ENCODE measurements at places on chromosomes 13 and 19. TPM values are rescaled to one million over a fixed set of nuclear protein-coding genes. Genes with fewer than 3 reads are reported as not detected.

DNA sequence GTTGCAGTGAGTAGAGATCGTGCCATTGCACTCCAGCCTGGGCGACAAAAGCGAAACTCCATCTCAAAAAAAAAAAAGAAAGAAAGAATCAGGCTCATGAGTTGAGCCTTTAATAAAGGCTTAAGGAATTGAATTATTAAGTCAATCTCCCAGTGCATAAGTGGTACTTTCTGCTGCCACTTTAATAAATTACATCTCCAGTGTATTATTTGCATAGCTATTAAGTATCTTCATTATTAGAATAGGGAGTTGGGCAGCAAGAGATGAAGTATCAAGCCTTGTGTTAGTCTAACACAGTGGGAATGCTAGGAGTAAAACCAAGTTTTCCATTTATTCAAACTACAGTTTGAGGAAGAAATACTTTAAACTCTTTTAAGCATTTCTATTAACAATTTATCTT lies 15.6 kb upstream of the FAM124A start:
- H3K27me3 ChIP-seq = peaks cover 40% of the 10 kb centered on the region
- no peak overlapping the region for H3K27ac ChIP-seq
- no peaks in the 10 kb centered on the region for H3K36me3 ChIP-seq
- no peak for DNase-seq

The POU4F1 gene
- 0.19 TPM for total RNA-seq

- H3K4me3 ChIP-seq = peak overlapping the region; percentile 80
- H3K27ac ChIP-seq = no peak overlapping the region
- H3K27me3 ChIP-seq = peaks cover 8% of the 10 kb centered on the region
- peaks cover 10% of the 10 kb centered on the region for H3K4me1 ChIP-seq
Observed at GRCh38 chr19:56080669-56081401, 40.3 kb downstream of the ZNF787 start.

The PSG1 gene
- not detected for total RNA-seq

GRCh38 chr13:91141543-91142061 lies 205.9 kb upstream of the MIR17HG start:
- no peaks in the 10 kb centered on the region for H3K27me3 ChIP-seq
- DNase-seq = no peak
- H3K4me3 ChIP-seq = no peak overlapping the region
- no peak overlapping the region for H3K27ac ChIP-seq
- no peaks in the 10 kb centered on the region for H3K4me1 ChIP-seq
- no peaks in the 10 kb centered on the region for H3K36me3 ChIP-seq

GRCh38 chr13:99056381-99057014 lies 78.6 kb upstream of the DOCK9 start:
- peaks cover 56% of the 10 kb centered on the region for H3K4me1 ChIP-seq
- no peak overlapping the region for H3K4me3 ChIP-seq
- H3K27me3 ChIP-seq = no peaks in the 10 kb centered on the region
- H3K27ac ChIP-seq = no peak overlapping the region
- peaks cover 12% of the 10 kb centered on the region for H3K36me3 ChIP-seq

DNA sequence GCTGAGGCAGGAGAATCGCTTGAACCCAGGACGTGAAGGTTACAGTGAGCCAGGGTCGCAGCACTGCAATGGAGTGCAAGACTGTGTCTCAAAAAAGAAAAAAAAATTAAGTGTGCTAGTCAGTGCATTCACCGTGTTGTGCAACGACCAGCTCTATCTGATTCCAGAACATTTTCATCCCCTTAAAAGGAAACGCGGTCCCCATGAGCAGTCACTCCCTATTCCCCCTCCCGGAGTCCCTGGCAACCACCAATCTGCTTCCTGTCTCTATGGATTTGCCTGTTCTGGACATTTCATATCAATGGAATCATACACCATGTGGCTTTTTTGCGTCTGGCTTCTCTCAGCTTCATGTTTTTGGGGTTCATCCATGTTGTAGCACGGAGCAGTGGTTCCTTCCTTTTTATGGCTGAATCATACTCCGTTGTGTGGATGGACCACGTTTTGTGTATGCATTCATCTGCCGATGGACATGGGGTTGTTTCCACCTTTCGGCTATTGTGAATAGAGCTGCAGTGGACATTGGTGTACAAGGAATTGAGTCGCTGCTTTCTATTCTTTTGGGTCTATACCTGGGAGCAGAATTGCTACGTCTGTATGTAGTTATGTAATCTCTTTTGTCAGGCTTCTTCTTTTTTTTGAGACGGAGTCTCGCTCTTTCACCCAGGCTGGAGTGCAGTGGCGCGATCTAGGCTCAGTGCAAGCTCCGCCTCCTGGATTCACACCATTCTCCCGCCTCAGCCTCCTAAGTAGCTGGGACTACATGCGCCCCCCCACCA lies 19.8 kb downstream of the MYO9B start:
- peaks cover 21% of the 10 kb centered on the region for H3K4me1 ChIP-seq
- H3K4me3 ChIP-seq = no peak overlapping the region
- DNase-seq = no peak
- H3K27me3 ChIP-seq = no peaks in the 10 kb centered on the region

- H3K36me3 ChIP-seq = no peaks in the 10 kb centered on the region
- peaks cover 9% of the 10 kb centered on the region for H3K27me3 ChIP-seq
- no peaks in the 10 kb centered on the region for H3K4me1 ChIP-seq
- no peak overlapping the region for H3K27ac ChIP-seq
- H3K4me3 ChIP-seq = no peak overlapping the region
Observed at GRCh38 chr13:78239714-78240113, 321.1 kb upstream of the EDNRB start.

GRCh38 chr13:26508885-26509284 lies 48.6 kb upstream of the WASF3 start:
- H3K27me3 ChIP-seq = peaks cover 4% of the 10 kb centered on the region
- no peaks in the 10 kb centered on the region for H3K36me3 ChIP-seq
- no peak for DNase-seq
- no peak overlapping the region for H3K4me3 ChIP-seq

DNA sequence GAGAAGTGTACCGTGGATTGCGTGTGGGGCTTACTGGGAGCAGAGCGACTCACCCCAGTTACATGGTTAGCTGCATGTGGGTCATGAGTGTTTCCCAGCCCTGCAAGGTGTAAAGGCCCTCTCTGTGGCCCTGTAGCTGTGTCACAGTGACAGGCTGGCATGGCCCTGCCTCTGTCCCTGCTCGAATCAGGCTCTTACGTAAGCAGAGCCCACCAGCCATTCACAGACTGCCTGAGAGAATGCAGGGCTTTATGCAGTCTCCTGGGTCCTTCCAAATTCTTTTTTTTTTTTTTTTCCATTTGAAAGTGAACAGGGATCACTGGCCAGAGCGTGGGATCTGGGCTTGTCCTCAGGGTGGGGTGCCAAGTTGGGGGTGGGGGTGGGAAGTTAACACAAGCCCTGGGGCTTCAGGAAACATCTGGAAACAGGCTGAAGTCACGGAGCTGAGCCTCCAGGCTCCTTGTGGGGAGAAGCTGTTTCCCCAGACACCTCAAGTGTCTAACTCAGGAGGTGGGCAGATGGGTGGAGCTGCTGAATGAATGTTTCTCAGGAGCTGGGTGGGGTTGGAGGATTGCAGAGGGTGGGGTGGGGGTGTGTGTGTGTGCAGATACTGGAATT lies 13.4 kb downstream of the TECR start:
- no peak overlapping the region for H3K4me3 ChIP-seq
- no peaks in the 10 kb centered on the region for H3K27me3 ChIP-seq

- no peaks in the 10 kb centered on the region for H3K36me3 ChIP-seq
- no peak overlapping the region for H3K4me3 ChIP-seq
- no peak overlapping the region for H3K27ac ChIP-seq
- peaks cover 5% of the 10 kb centered on the region for H3K4me1 ChIP-seq
- peak; percentile 43 for DNase-seq
Observed at GRCh38 chr13:51895906-51896888, 34.4 kb downstream of the CCDC70 start.

The CLEC17A gene
- 0.17 TPM for total RNA-seq

DNA sequence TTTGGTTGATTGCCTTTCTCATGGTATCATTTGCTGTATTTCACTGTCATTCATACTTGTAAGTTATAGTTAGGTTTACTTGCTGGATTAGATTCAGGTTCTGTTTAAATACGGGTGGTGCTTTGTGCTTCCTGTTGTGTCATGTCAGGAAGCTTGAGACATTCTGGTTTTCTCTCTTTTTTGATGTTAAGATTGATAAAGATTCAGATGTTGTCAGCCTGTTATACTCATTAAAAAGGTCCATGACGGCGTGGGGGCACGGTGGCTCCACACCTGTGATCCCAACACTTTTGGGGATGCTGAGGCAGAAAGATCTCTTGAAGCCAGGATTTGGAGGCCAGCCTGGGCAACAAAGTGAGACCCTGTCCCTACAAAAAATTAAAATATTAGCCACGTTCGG lies 45.7 kb downstream of the NAA16 start:
- peak overlapping the region; percentile 91 for H3K27ac ChIP-seq
- no peaks in the 10 kb centered on the region for H3K27me3 ChIP-seq
- peaks cover 38% of the 10 kb centered on the region for H3K36me3 ChIP-seq
- peak; percentile 38 for DNase-seq
- H3K4me1 ChIP-seq = peaks cover 28% of the 10 kb centered on the region

- peak overlapping the region; percentile 97 for H3K27ac ChIP-seq
- H3K4me1 ChIP-seq = peaks cover 25% of the 10 kb centered on the region
- H3K27me3 ChIP-seq = no peaks in the 10 kb centered on the region
- no peak for DNase-seq
- H3K4me3 ChIP-seq = peak overlapping the region; percentile 99
Observed at GRCh38 chr19:49676136-49676783, 811 bp upstream of the PRMT1 start.

The KRTDAP gene
- not detected for total RNA-seq

GRCh38 chr19:13748169-13748828 lies 16.0 kb upstream of the MRI1 start:
- peaks cover 4% of the 10 kb centered on the region for H3K36me3 ChIP-seq
- H3K4me1 ChIP-seq = peaks cover 21% of the 10 kb centered on the region
- peak overlapping the region; percentile 96 for H3K4me3 ChIP-seq

GRCh38 chr19:40414542-40415535 lies 1.7 kb upstream of the PRX start:
- DNase-seq = no peak
- H3K36me3 ChIP-seq = no peaks in the 10 kb centered on the region
- H3K27me3 ChIP-seq = peaks cover 2% of the 10 kb centered on the region
- H3K4me1 ChIP-seq = peaks cover 28% of the 10 kb centered on the region

The KLK4 gene
- total RNA-seq = not detected

The KLK5 gene
- not detected for total RNA-seq

DNA sequence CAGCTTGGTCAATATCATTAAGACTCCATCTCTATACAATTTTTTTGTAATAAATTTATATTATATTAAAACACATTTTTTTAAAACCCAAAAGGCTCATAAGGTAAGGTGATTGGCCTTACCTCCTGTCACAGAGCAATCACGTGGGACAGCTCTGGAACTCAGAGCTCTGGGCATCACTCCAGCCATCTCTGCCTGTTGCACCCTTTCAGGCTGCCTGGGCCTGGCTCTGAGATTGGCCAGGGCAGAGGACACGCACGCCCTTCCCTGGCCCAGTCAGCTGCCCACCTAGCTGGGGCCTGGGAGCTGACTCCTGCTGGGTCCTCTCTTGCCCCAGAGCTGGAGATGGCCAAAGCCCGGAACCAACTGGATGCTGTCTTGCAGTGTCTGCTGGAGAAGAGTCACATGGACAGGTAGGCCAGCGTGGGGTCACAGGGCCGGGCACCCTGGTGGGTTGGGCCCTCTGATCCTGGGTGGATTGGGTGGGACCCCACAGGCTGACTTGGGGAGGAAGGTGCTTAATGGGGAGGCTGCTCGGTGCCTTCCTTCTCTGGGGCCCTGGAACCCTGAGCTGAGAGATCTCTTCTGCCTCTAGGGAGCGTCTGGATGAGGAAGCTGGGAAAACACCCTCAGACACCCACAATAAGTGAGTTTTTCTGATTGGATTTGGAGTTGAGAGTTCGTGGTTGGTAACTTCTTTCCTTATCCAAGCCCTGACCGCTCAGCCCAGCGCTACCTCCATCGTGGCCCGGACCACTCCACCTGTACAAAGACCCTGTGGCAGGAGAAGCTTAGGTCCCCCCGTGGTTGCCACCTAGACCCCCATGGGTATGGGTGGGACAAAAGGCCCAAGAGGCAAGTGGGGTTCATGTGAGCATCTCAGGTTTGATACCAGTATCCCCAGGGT lies 3.7 kb downstream of the LIN37 start:
- no peak for DNase-seq
- peaks cover 10% of the 10 kb centered on the region for H3K36me3 ChIP-seq
- H3K4me3 ChIP-seq = no peak overlapping the region
- H3K27me3 ChIP-seq = peaks cover 3% of the 10 kb centered on the region

- H3K27ac ChIP-seq = no peak overlapping the region
- no peaks in the 10 kb centered on the region for H3K36me3 ChIP-seq
- no peaks in the 10 kb centered on the region for H3K4me1 ChIP-seq
- no peak overlapping the region for H3K4me3 ChIP-seq
- no peaks in the 10 kb centered on the region for H3K27me3 ChIP-seq
Observed at GRCh38 chr13:105703843-105704242, 831.6 kb downstream of the EFNB2 start.

- H3K4me3 ChIP-seq = no peak overlapping the region
- peaks cover 5% of the 10 kb centered on the region for H3K27me3 ChIP-seq
- no peak overlapping the region for H3K27ac ChIP-seq
- DNase-seq = no peak
Observed at GRCh38 chr19:29751932-29752331, 36.9 kb upstream of the C19orf12 start.

GRCh38 chr13:113506025-113506685 lies 15.6 kb upstream of the DCUN1D2 start:
- H3K27me3 ChIP-seq = no peaks in the 10 kb centered on the region
- no peak for DNase-seq
- no peak overlapping the region for H3K27ac ChIP-seq

The SLC10A2 gene
- total RNA-seq = not detected

DNA sequence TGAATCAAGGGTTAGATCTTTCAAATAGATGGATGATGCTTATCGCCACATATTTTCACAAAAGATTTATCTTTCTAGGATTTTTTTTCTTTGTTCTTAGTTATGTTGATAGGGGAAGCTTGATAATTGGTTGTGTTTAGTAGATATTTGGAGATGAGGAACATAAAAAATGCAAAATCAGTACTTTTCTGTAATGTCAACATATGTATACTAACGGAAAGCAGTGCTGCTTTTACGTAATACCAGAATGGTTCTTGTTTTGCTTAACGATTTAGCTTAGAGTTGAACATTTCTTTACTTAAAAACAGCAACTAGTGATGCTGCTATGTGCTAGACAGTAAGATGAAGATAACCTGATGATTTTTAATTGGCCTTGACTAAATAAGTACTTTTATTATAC lies 3.0 kb downstream of the ZMYM2 start:
- no peak overlapping the region for H3K27ac ChIP-seq
- H3K4me3 ChIP-seq = peak overlapping the region; percentile 48
- peaks cover 25% of the 10 kb centered on the region for H3K4me1 ChIP-seq
- no peak for DNase-seq
- H3K36me3 ChIP-seq = peaks cover 6% of the 10 kb centered on the region

GRCh38 chr13:76994281-76994680 lies 2.4 kb downstream of the CLN5 start:
- H3K4me1 ChIP-seq = peaks cover 31% of the 10 kb centered on the region
- no peak for DNase-seq
- peaks cover 22% of the 10 kb centered on the region for H3K36me3 ChIP-seq
- no peak overlapping the region for H3K27ac ChIP-seq

DNA sequence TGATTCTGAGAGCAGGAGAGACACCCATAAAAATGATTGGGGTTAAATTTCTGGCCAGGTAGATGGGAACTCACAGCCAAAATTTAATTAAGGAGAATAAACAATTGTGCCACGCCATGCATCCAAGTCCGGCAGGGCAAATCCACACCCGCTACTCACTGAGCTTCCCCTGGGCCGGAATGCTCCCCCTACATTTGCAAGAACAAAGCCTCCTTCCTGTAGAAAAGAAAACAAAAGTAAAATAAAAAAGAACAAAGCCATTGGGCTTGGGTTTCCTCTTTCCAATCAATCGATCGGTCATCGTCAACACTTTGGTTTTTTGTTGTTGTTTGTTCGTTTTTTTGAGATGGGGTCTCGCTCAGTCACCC lies 30.2 kb upstream of the TFDP1 start:
- no peak overlapping the region for H3K27ac ChIP-seq
- no peak for DNase-seq
- H3K4me3 ChIP-seq = no peak overlapping the region
- H3K36me3 ChIP-seq = peaks cover 6% of the 10 kb centered on the region
- H3K27me3 ChIP-seq = no peaks in the 10 kb centered on the region
- no peaks in the 10 kb centered on the region for H3K4me1 ChIP-seq
